Stimulated activated CD8-positive, alpha-beta memory T cell treated with anti-CD3 and anti-CD28 coated beads, Interleukin-15, amount 100 ng/mL, for 24 hours (primary cell): ENCODE measurements at places on chromosomes 16 and 17.

DNA sequence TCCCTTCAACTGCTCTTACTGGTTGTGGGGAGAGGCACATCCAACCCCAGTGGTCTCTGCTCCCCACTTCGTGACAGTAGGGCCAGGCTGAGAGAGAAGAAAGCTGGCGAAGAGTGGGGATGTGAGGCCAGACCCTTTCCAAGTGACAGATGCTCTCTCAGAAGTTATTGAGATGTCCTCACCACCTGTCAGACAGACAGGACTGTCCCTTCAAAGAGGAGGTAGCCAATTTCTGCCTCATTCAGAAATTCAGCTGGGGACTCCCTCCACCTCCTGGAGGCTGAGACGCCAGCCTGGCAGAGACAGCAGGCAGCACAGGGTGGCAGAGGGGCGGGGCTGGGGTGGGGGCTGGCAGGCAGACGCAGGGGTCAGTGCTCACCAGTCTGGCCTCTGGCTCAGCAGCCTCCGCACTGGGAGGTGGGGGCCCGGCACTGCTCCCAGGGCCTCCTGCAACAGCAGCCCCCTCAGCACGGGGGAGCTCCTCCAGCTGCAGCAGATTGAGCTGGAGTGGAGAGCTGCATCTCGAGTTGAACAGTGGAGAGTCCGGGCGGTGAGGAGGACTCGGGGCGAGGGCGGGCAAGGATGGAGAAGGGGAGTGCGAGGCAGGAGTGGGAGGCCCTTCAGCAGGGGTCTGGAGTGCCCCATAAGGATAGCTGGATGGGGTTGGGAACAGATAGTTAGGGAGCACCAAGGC lies 9.2 kb downstream of the PER1 start:
- DNase-seq = no peak

DNA sequence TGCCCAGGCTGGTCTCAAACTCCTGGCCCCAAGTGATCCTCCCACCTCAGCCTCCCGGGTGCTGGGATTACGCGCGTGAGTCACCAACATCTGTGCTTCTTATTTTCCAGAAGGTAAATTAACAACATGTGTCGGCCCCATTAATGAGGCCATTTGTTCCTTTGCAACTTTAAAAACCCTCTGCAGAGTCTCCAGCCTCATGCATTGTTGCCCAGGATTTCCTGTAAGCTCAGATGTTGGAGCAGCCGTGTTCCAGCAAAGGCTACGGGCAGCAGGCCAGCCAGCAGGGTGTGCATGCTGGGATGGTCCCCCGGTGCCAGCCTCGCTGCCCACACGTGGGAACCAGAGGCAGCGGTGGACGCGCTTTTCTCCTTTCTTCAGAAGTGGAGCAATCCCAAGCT lies 19.1 kb upstream of the HEXD start:
- no peak for DNase-seq

GRCh38 chr17:34654881-34655276 lies 75.5 kb downstream of the TMEM132E start:
- no peak for DNase-seq

GRCh38 chr16:67666032-67666551 lies 458 bp downstream of the ENKD1 start:
- DNase-seq = no peak

DNA sequence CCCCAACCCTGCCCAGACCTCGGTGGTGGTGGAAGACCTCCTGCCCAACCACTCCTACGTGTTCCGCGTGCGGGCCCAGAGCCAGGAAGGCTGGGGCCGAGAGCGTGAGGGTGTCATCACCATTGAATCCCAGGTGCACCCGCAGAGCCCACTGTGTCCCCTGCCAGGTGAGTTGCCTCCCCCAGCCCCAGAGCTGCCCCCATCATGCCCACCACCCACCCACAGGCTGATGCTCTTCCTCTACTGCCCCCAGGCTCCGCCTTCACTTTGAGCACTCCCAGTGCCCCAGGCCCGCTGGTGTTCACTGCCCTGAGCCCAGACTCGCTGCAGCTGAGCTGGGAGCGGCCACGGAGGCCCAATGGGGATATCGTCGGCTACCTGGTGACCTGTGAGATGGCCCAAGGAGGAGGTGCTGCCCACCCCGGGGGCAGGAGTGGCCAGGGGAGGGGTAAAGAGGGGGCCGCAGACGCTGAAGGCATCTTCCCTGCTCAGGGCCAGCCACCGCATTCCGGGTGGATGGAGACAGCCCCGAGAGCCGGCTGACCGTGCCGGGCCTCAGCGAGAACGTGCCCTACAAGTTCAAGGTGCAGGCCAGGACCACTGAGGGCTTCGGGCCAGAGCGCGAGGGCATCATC lies 8.4 kb downstream of the GALK1 start:
- DNase-seq = no peak

- no peak for DNase-seq
Observed at GRCh38 chr17:74227271-74228080, 14.1 kb downstream of the TTYH2 start.

GRCh38 chr16:30447512-30448226 lies 2.0 kb upstream of the SEPHS2 start:
- no peak for DNase-seq

DNA sequence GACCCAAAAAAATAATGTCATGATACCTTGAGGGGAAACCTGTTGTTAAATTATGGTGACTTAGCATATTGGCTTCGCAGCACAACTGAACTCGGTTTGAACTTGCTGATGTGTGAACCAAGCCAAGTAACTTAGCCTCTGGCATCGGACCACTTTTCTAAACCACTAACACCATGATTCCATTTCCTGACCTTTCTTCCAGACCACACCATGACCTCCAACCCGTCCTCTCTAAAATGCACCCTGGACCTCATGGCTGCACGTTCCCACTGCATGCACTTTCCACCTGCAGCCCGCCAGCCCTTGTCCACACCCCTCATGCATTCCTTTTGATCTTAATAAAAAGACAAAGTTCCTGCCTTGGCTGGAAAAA lies 29.3 kb downstream of the DYNLRB2 start:
- no peak for DNase-seq
